Esophagus muscularis mucosa (tissue), 4 donors: ENCODE measurements at places on chromosomes 12 and 14. TPM values are rescaled to one million over a fixed set of nuclear protein-coding genes. Genes with fewer than 3 reads are reported as not detected.

Gene AMN
- total RNA-seq, result not detected

GRCh38 chr12:67525617-67525884, 123.0 kb upstream of the DYRK2 start:
- DNase-seq, result no peak

- no peak for DNase-seq
Measured at GRCh38 chr14:90400904-90401561, 4.2 kb downstream of the CALM1 start.

Gene DICER1
- 43.9 TPM for total RNA-seq

- DNase-seq, result no peak
Measured at GRCh38 chr12:116213014-116213413, 64.5 kb downstream of the MED13L start.

GRCh38 chr14:69586404-69586803, 11.7 kb upstream of the CCDC177 start:
- no peak for DNase-seq

- no peak for DNase-seq
Measured at GRCh38 chr14:97634751-97635150, 837.6 kb downstream of the VRK1 start.

DNA sequence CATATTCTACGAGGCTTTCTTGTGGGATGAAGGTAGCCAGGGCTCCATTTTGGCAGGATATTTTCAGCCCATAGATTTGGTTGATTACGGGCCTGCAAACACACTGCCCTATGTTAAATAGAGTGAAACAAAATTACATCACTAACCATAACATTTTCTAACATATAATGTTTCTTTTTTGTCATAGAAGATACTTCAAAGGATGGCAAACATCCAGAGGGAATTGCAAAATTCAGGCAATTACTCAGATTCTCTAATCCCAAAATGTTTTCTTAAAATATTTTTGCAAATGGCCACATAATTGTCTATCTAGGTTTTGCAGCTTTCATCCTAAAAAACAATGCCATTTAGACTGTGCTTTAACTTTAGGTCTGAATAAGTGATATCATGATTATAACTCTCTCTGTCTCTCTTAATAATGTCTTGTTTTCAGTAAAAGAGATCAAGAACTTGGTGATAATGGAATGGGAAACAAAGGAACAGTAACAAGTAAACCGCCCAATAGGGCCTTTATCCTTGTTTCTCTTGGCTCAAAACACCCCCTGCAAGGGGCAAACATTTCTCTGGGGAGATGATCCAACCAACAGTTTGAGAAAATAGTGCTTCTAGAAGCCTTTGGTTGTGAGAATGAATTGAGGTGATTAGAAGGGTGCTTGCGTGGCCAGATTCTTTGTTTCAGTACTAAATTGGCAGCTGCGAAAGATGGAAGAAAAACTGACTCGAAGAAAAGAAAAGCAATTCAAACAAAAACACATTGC, 54.4 kb upstream of the BTG1 start:
- DNase-seq, result no peak

DNA sequence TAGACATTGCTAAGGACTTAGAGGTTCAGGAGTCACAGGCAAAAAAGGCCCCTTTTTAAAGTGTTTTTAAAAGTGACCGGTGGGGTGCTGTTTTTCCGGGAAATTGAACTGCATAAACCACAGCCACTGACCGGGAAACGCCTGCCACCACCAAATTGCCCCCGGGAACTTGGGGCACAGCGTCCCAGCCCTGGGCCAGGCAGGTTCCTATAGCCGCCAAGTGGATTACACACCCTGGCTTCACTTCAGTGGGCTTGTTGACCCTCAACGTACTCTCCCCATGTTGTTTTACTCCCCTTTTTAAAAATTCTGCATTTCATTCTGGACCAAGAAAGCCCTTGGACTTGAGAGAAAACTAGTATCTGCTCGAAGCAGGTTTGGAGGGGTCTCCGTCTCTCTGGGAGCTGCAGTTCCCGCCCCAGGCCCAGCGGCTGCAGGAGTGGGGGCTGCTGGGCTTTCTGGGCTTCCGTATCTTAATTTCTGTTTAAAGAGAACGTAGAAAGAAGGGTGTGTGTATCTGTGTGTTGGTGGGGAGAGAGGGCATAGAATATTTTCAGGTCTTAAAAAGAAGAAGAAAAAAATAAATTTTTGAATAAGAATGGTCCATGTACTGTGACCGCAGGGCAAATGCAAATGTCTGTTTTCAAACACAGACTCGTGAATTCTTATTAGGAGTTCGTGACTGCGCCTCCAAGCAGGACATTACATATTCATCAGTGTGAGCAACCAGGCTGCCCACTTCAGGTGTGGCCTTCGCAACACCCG, 82.9 kb downstream of the PAPOLA start:
- DNase-seq, result peak; percentile 17

DNA sequence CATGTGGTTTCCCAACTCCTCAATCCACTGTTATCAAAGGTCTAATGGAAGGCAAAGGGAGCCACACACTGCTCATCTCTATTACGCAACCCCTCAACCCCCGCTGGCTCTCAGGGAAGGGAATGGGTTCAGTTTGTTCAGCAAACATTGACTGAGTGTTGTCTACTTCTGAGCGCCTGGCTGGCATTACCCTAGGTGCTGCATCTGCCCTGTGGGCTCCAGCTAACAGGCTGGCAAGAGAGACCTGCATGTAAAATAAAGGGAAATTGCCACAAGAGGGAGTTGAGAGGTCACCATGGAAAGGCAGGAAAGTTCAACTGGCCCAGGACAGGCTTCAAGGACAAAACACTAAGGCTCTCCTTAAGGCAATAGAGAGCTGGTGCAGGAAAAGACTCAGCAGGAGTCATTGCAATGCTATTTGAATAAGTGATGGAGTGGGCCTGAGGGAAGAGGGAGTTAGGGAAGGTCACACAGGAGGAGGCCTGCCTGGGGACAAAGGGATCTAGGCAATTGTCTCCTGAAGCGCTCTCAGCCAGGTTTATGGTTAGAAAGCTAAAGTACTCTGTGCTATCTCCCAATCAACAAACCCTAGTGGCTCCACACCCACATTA, 5.5 kb upstream of the ZNF740 start:
- DNase-seq, result no peak

DNA sequence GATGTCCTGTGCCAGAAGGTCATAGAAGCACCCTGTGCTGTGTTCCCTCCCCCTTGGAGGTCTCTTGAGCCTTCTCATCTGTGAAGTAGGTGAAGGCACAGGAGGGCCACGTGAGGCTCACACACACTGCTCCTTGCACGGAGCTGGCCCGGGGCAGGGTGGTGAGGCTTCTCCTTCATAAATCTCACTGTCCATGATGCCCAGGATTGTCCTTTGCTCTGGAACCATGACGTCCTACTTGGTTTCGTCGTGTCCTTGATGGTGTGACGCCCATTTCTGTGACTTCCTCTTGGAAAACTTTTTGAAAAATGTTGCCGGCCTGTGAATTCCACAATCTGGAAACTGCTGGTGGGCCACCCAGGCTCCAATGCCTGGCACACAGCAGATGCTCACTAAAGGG, 34.4 kb downstream of the SH2B3 start:
- no peak for DNase-seq

Gene HCAR3
- 0.50 TPM for total RNA-seq

DNA sequence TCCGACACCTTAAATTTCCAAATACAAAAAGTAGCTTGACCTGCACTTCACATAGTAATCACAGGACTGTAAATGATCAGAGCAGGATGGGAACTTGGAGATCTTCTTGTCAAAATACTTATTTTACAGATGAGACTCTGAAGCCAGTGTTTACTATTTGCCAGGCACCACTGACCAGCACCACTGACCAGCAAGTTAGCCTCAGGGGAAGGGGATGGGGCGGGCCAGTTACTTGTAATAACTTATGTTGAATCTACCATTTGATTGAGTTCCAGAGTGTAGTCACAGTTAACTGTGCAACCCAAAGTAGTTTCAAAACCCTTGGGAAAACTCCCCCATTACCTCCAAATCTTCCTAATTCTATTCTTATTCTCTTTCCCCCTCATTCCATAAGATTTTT, 278.4 kb downstream of the PCNX1 start:
- DNase-seq, result no peak

DNA sequence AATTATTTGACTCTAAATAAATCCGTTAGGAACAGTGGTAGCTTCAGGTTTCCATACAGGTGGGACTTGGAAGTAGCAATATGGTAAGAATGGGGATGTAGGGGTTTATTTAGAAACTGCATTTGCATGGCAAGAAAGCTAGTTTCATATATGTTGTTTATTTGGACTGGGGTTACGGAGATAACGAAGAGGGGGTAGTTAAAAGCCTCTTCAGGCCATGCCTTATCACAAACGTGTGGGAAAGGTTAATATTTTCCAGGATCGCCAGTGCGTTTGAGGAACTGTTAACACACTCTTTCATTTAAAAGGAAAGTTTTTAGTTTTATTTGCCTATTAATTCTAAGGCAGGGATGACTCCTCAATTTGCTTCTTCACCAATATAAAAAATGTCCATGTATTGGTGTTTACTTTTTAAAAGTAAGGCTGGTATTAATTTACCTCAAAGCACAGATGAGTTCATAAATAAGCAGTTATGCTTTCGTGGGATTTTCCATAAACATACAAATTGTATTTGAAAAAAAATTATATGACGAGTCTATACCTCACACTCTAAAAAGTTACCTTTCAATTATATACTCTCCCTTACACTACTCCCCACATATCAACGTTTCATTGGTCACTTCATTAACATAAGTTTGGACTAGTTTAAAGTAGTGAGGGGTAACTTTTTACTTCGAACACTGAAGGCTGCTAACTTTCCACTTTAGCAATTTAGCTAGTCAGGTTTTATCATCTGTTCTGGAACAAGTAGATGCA, 814 bp downstream of the RAB2B start:
- DNase-seq, result no peak

Gene KCNH3
- 0.34 TPM for total RNA-seq
